ENCODE measurements at places on chromosomes 2 and 18.

DNA sequence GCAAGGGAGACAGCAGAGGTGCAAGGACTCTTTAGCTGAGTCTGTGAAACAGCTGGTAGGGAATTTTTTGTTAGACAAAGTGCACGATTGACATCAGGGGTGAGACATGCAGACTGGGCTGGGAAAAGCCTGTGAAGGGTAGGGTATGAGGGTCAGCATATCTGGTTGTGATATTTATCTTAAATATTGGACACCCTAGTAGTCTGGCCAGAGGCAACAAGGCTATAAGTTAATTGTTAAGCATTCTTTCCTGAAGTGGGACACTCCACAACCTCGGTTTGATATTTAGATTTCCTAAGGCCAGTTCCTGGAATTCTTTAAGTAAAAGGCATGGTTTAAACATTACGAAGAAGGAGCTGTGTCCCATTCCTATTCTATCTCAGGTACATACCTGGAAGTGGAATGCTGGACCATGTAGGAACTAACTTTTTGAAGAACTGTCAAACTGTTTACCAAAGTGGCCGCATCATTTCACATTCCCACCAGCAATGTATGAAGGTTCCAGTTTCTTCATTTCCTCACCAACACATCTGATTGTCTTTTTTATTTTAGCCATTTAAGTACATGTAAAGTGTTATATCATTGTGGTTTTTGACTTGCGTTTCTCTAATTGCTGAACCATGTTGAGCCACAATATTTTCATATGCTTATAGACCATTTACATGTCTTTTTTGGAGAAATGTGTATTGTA, 22.5 kb downstream of the EHBP1 start:
- DNase-seq = no peak

DNA sequence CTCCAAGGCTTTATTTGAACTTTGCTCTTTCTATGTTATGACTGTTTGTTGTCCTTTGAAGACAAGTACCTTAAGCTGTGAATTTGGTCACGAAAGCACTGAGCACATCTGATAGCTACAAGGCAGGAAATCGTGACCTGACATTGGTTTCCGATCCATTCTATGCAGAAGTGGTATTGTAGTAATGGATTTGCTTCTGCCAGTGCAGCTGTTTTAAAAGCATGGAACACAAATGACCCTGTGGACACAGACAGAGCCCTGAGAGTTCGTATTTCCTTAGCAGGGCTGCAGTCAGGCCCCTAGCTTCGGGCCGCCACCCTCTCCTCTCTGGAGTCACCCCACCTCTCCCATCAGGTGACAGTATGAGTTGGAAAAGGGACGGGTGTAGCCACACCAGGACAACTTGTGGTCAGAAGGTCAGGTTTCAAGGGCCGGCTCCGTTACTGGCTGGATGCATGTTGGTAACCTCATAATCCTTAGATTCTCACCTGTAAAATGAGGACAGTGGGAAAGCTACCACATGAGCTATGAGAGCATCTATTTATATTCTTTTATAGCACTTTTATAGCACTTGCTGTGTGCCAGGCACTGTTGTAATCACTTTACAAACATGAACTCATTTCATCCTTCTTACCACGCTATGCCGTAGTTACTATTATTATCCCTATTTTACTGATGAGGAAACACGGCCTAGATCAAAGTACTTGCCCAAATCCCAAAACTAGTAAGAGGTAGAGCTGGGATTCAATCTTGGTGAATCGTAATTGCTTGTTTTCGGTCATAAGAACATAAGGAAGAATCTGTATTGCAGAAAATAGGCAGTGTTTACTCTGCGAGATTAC, 70.2 kb downstream of the SPATS2L start:
- DNase-seq = no peak

DNA sequence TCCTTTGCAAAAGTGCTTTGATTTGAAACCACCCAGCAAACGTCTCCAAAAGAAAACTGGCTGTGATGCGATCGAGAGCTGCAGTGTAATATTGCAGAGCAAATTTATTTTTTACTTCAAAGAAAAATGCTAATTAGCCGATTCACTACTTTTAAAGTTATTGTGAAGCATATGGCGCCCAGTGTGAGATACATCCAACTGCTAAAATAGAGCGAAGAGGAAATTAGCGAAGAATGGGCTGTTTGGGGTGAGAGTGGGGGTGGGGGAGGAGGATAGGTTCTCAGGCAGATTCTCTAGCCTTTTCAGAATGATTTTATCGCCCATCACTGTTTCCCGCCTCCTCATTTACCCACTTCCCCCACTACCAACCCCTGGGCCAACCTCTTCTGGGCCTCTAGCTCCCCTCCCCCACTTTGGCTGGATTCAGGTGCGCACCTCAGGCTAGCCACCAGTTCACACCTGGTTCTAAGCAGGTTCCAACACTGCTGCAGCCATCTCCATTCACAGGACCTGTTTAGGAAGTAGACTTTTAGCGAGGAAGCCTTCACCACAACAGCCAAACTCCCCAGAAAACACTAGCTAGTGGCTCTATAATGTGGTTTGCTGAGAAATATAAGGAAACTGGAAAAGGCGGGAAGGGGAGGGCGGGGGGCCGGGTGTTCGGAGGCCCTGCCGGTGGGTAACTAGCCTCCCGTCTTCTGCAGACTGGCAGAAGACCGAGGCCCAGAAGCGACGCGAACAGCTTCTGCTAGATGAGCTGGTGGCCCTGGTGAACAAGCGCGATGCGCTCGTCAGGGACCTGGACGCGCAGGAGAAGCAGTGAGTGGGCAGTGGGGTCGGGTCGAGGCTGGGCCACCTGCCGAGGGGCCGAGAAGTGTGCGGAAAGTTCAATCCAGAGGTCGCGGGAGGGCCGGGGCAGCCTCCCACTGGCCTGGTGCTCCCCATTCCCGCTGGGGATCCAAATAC, 6.0 kb upstream of the OTX1 start:
- DNase-seq = no peak

DNA sequence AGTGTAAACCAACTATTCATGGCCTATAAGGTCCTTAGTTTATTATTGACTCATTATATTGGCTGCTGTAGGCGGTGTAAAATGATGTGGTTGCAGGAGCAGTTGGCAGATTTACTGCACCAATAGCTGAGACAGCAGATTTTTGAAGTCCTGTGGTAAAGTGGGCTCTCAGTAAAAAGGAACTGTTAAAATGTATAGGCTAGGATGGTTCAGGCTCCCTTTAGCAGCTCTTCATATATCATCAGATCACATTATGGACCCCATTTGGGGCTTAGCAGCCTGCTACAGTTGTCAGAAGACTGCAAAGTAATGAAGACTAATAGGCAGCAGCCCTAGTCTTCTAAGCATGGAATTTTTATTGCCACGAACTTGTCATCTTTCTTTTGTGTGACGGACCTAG, 27.8 kb downstream of the MTX2 start:
- DNase-seq = no peak

DNA sequence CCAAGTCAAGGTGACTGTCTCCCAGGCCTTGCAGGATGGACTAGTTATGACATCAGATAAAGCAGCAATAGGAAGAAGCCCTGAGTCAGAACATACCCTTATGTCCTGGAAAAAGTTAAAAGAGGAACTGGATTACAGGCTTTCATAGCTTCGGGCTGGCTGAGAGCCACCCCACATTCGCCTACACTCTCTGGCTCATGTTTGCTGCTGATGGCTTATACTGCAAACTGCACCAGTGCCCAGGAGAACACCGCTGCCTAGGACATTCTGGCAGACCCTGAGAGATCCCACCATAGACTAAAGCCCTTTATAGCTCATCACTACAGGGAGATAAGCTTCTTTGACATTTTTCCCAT, 20.3 kb downstream of the SLC8A1 start:
- no peak for DNase-seq

Data from activated CD8-positive, alpha-beta memory T cell treated with anti-CD3 and anti-CD28 coated beads for 1 hour (primary cell).